ENCODE measurements at places on chromosomes 7 and 10.

DNA sequence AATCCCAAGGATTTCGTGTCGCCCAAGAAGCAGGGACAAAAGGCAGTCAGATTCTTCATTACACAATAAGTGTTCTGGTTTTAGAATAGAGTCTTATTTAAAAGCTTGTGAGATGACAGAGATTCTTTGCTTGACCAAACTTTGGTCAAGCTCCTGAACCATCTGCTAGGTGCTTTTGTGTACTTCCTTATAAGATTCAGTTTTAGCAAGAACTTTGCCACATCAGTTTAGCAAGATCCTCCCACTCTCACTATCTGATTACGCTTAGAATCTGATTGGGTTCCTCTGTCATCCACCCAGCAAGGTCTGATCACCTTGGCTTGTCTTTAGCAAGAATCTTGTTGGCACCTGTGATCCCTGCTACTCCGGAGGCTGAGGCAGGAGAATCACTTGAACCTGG lies 38.2 kb upstream of the SDHAF3 start:
- no peak for DNase-seq

- no peak for DNase-seq
Measured at GRCh38 chr10:45591280-45591679, 81.3 kb downstream of the ZFAND4 start.

DNA sequence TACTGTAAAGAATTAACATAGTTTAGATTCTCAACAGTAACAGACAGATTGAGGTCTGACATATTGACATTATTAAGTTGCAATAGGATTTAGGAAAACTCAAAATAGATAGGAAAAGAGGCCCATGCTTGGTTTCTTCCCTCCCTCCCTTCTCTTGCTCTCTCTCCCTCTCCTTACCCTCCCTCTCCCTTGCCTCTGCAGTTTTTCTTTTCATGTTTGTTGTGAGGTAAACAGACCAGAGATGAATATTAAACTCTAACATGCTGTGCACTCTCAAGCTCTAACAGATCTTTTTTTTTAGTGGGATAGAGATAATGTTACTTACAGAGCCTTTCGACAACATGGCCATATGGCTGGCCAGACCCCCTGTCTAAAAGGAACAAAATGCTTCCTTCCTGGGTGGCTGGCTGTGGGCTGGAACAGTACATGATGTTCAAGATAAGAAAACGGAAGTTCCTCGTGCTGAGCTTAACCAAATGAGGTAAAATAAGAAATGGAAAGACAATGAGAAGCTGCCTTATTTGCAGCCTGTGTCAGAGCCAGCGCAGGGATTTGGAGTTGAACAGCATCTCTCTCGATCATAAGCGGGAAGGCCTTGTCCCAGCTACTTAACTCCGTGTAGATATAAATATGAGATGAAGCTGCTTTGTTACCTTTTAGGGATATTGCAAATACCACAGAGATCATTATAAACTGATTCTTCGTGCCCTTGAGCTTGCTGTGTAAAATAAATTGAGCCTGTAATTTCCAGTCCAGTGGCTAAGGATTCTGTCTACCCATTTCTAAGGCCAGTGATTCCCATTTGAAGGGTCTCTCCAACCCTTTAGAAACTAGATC lies 391.9 kb upstream of the NPVF start:
- peak; percentile 72 for DNase-seq

DNA sequence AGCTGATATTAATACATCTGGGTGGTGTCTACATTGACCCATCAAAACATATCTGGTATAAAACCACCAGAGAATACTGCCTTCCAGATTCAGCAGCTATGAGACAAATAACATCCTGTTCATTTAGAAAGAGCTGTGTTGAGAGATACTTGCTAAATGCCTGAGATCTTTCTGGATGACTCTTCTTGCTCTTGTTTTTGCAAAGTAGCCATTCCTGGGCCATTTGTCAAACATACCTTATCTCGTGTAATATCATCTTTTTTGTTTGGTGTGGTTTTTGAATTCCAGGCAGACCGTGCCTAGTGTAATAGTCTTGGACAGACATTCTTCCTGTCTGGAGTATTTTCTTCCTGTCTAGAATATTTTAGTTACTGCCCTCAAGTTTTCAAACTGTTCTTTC lies 74.7 kb upstream of the PRR15 start:
- no peak for DNase-seq

DNA sequence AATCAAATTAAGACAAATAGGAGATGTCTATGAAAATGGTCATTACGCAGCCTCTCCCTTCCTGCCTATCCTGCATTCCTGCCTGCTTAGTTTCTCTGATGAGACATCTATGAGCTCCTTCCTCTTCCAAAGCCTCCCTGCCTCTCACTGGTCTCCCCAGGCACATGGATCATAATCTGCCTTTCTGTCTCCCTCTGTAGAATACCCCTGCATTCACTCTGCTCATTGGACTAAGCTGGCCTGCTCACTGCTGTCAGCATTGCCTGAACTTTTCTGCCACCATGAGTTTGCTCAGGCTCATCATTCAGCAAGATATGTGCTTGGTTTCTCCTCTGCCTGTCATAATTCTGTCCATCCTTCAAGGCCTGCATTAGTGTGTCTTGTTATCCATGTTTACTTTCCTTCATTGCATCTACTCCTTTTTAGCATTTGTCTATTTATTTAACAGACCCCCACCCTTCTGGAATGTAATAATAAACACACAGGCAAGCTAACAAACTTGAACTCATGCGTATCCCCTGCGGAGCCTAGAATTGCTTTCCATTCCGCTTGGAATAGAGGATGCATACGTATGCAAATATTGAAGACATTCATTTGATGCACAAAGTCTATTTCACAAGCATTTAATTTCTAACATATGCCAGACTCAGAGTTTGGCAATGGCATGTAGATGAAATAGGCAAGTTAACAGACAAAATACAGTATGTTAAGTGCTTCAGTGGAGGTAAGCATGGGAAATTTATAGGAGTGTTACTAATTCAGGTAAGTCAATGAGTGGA lies 88.3 kb downstream of the PTPRZ1 start:
- peak; percentile 62 for DNase-seq

- no peak for DNase-seq
Measured at GRCh38 chr10:122974023-122974422, 6.2 kb upstream of the PSTK start.
